DMS53 (cell line): ENCODE measurements at places on chromosomes 4 and X.

DNA sequence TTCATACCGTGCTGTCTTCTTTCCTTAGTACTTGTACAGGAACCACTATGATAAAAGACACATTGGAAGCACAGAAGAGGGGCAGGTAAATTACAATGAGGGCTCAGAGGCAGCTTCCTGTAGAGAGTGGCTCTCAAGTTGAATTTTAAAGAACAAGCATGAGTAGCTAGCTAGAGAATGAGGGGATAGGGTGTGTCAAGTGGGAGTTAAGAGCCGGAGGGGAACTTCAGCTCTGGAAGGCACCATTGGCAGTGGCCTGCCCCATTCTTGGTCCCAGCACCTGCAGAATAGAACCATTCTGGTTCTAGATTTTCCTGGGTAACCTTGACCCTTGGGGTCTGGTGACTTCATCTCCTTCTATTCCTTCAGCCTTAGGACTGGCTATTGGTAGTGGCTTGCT is 34.0 kb upstream of the JADE1 start:
- no peak for DNase-seq

- DNase-seq: peak; percentile 49
Measured at GRCh38 chr4:168183717-168184571, 91.6 kb downstream of the ANXA10 start.

GRCh38 chrX:11597479-11597878 is 68.2 kb downstream of the ARHGAP6 start:
- DNase-seq: no peak

- DNase-seq: no peak
Measured at GRCh38 chr4:52106191-52106590, 55.1 kb downstream of the SPATA18 start.

DNA sequence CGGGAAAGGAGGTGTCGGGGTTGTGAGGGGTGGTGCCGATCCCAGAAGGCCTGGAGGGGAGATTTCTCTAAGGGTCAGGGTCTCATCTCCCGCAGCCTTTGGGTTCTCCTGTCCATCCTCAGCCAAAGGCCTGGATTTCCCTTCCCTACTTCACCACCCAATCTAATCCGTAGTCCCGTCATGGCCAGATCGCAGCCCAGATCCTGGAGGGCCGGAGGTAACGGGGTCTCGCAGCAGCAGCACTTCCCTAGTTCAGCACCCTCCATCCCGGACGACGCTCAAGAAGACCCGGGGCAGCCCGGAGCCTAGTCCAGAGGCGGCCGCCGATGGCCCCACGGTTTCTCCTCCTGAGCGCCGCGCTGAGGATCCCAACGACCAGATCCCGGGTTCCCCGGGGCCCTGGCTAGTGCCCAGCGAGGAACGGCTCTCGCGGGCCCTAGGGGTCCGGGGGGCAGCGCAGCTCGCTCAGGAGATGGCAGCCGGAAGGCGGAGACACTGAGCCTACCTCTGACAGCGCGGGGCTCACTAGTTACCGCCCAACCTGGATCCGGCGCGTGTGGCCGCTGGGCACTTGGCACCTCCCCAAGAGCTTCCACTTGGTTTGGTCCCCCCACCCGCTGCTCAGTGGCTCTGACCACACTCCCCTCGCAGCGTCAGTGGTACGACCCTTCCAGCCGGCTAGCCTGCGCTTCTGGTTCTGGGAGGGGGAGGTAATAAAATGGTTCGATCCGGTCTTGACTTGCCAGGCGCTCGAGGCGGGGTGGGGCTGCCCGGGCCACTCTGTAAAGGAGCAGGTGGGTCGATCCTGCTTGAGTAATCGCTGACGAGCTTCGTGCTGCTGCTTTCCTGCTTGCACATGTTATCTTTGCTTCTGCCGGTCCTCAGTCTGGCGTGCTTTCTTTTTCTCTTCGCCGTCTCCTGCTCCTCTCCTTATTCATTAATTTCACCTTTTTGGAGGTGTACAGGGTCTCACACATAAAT is 3.6 kb downstream of the MAGIX start:
- DNase-seq: peak; percentile 99

- no peak for DNase-seq
Measured at GRCh38 chr4:148790691-148791090, 348.5 kb upstream of the NR3C2 start.

- no peak for DNase-seq
Measured at GRCh38 chr4:42845586-42845985, 46.9 kb upstream of the GRXCR1 start.

- DNase-seq: peak; percentile 74
Measured at GRCh38 chr4:173505924-173506518, 24.0 kb downstream of the HAND2 start.

GRCh38 chrX:78357342-78358055 is 30.1 kb upstream of the CYSLTR1 start:
- DNase-seq: peak; percentile 49

DNA sequence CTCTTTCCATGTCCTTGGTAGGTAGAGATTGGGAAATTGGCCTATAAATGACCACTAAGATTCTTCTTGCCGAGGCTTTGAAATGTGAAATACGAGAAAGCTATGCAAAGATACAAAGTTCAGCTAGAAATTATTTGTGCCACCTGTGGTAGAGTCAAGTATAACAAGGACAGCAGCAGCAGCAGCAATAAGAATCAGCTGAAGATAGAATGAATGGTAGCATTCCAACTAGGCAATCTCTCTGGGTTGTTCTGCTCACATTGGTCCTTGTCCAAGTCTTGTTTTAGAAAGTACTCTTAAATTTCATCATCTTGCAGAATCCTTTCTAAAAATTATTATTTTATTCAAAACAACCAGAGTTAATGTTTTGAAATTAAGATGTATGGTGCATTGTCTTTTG is 67.8 kb upstream of the PCDH10 start:
- peak; percentile 22 for DNase-seq

GRCh38 chr4:27463816-27464215 is 603.2 kb downstream of the STIM2 start:
- peak; percentile 56 for DNase-seq

DNA sequence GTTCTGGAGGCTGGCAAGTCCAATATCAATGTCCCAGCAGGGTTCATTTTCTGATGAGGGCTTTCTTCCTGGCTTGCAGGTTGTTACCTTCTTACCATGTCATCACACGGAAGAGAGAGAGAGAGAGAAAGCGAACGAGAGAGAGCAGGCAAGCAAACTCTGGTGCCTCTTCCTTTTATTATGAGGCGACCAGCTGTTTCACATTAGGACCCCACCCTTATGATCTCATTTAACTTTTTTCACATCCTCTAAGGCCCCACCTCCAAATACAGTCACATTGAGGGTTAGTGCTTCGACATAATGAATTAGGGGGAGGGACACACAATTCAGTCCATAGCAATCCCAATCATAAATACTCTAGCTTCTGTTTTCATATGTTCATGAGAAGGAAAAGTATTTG is 10.6 kb upstream of the GPR174 start:
- DNase-seq: no peak

GRCh38 chrX:50622751-50623150 is 152.1 kb upstream of the DGKK start:
- no peak for DNase-seq

DNA sequence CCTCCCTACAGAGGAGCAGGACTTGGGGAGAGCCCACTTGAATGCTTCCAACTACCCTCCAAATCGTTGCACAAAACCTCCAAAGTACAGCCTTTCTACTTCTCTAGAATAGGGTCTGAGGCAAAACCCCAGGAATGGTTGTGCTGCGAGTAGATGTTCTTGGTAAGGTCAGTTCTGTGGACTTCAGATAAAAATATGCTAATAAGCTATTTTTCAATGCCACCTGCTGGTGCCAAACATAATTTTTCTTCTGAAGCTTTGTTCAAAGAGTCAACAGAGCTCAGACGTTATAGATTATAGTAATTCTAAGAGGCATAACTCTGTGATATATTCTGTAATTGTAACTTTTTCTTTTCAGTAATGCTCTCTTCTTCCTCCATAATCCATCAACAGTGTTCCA is 425.7 kb downstream of the GPAT3 start:
- DNase-seq: peak; percentile 3

DNA sequence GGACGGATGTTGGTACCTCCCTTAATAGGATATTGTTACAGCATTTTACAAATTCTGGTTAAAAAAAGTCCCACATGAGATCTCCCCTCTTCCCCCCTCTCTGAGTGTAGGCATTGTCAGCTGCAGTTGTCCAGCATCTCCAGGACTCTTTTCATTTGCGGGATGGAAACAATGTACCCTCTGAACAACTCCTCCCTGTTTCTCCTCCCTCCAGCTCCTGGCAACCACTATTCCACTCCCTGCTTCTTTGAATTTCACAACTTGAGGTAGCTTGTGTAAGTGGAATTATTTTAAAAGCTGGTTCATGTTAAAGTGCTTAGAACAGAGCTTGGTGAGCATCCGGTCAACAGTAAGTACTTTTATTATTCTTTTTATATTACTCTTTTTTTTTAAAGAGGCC is 69.8 kb downstream of the TBL1X start:
- no peak for DNase-seq

DNA sequence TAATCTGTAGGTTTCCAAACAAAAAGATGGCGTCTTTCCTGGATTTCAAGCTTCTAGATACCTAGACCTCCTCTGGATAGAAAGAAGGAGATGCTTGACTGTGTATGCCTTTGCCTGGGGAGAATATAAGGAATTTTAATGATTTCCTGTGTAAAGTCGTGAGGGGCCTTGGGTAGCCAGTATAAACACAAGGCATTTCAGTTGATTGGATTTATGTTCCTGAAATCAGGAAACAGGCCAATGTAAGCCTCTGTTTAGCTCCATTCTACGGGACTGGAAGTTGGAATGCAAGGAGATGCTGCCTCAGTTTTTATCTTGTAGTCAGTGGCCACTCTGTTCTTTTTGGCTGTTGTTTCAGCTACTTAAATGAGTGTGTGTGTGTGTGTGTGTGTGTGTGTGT is 137.2 kb downstream of the GUCY2F start:
- DNase-seq: no peak

GRCh38 chr4:119299741-119300100 is 22.2 kb downstream of the FABP2 start:
- no peak for DNase-seq

- no peak for DNase-seq
Measured at GRCh38 chr4:126123611-126124325, 809.0 kb downstream of the FAT4 start.

- peak; percentile 6 for DNase-seq
Measured at GRCh38 chr4:169940460-169940859, 85.7 kb downstream of the MFAP3L start.

DNA sequence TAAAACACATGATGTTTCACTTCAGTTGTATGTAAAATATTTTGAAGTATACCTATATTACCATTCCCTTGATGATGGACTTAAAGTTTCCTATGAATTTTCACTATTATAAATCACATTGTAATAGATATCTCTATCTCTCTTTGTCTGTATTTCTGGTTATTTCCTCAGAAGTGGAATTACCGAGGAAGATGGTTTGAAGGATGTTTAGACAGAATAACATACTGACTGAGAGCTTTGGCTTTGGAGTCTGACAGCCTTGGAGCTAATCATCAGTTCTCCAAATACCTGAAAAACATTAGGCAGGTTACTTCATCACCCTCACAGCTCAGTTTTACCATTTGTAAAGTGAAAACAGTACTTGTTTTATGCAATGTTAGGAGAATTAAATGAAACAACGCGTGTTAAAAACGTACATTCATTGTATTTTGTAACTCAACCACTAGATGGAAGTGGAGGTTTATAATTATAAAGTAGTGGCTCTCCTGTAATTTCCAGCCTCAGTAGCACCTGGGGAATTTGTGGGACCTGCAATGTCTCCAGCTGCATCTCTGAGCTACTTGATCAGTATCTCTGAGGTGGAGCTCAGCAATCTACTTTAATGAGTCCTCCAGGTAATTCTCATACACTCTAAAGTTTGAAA is 14.3 kb downstream of the JCHAIN start:
- DNase-seq: peak; percentile 55

- no peak for DNase-seq
Measured at GRCh38 chrX:26580021-26580420, 364.1 kb downstream of the MAGEB5 start.

- DNase-seq: no peak
Measured at GRCh38 chr4:125101719-125102118, 213.0 kb upstream of the FAT4 start.

DNA sequence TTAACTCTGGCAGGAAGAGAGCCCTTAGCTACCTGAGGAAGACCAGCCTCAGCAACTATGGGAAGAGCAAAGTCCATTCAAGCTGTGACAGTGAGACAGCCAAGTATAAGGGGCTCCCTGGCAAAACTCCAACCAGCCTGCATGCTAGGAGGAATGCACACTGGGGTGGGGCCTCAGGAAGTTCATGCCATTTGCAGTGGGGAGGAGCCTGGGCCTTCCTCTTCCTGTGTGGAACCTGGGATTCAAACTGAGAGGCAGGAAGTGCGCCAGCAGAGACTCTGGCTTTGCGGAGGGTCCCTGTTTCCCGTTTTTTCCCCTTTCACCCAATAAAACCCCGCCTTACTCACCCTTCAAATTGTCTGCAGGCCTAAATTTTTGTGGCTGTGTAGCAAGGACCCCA is 33.0 kb downstream of the TFDP3 start:
- peak; percentile 7 for DNase-seq

DNA sequence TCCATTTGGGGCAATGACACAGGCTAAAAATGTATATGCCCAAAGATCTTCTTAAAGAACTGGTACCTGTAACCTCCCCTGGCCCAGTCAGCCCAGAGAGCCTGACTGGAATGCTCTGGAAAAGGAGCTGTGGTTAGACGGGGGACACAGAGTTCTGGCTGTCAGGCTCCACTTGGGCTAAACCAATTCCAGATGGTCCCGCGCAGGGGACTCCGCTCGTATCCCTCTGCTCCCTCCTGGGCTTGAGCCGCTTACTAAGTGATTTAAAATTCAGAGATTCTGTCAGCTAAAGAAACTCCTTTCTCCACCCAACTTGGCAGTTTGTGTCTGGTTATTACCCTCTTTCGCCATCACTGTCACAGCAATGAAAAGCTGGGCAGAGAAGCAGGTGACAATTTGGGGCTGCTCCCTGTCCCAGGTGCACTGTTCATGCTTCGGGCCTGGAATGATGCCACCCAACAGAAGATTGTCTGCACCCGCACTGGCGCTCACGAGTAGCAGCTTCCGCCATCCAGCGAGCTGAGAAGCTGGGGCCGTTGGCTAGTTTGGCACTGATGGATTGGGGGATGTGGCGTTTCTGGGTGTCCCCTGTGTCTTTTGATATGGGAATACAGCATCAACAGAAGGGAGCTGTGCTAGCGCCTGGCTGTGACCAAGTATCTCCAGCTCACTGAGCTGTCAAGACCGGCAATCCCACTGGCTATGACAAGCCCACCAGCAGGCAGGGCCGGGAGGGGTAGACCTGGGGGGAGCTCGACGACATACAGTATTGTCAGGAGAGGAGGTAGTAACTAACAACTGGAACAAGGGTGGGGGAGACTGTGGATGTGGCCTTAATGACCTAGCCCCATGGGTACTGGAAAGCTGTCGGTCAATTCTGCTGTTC is 6.7 kb upstream of the IRAK1 start:
- no peak for DNase-seq

- DNase-seq: no peak
Measured at GRCh38 chr4:171157462-171158082, 655.6 kb upstream of the GALNTL6 start.

DNA sequence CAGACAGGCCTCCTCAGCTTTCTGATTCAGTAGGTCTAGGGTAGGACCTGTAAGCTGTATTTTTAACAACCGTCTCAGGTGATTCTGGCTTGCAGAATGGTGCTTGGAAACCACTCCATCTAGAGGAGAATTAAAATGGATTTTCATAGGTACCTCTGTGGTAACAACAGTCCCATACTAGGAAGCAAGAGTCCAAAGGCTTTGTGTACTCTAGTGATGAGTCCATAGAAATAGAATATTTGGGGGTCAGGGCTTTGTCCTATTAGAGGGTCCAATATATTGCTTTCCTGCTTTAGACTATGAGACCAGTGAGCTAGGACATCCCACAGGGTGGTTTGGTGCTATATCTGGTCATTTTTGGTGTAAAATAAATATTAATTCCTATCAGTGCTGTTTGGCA is 242.0 kb downstream of the SCFD2 start:
- DNase-seq: no peak

GRCh38 chrX:118961866-118962560 is 12.4 kb upstream of the LONRF3 start:
- DNase-seq: peak; percentile 23
